ENCODE measurements at places on chromosomes 1 and 21. TPM values are rescaled to one million over a fixed set of nuclear protein-coding genes. Genes with fewer than 3 reads are reported as not detected.
A peak's percentile ranks its signal among the peaks of the same experiment; 100 is the strongest.

Gene KAZN
- 8.4 TPM for total RNA-seq

DNA sequence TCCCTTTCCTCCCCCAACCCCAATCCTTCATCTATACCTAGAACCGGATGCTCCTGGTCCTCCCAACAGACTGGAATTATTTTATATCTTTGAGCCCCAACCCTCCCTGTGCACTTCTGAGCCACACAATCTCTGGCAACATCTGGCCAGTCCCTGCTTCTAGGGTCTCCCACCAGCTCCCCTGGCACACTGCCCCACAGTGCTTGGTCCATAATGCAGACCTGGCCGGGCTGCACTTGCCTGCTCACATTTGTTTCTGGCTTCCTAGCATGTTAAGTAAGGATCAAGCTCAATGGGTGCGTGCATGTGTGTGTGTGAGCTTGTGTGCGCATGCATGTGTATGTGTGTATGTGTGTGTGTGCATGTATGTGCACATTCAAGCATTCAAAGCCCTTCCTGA lies 8.8 kb downstream of the TRIM62 start:
- DNase-seq: no peak

GRCh38 chr1:12496154-12496961 lies 121.7 kb downstream of the DHRS3 start:
- no peak for DNase-seq

- DNase-seq: no peak
These were observed 6.5 kb downstream of the MEX3A start for GRCh38 chr1:156075775-156076204.

- no peak for DNase-seq
These were observed 75.5 kb downstream of the KIRREL1 start for GRCh38 chr1:158068918-158069317.

Gene LMOD1
- total RNA-seq: 71.7 TPM

DNA sequence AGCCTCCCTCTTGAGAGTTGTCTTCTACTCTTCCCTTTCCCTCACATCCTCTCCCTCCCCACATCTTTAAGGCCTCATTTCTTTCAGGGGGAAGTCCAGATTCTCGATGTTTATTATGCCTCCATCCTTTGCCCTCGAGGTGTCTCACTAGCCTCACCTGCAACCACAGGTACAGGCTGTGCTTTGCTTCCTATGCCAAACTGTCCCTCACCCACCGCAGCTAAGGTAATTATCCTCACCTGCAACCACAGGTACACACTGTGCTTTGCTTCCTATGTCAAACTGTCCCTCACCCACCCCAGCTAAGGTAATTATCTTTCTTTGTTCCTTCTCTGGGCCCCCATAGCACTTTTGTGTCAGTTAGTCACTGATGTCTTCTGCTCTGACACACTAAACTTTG lies 328.1 kb upstream of the SNX7 start:
- no peak for DNase-seq

GRCh38 chr21:15065392-15066122 lies 757 bp upstream of the NRIP1 start:
- peak; percentile 81 for DNase-seq

GRCh38 chr1:180611016-180611930 lies 20.5 kb upstream of the XPR1 start:
- no peak for DNase-seq

All from urinary bladder (tissue), 4 donors.